ENCODE measurements at places on chromosomes 12 and 14.
A peak's percentile ranks its signal among the peaks of the same experiment; 100 is the strongest.

- peak; percentile 39 for DNase-seq
Observed at GRCh38 chr12:106954462-106955376, 988 bp upstream of the TMEM263 start.

- no peak for DNase-seq
Observed at GRCh38 chr14:65581378-65581777, 168.8 kb downstream of the FUT8 start.

DNA sequence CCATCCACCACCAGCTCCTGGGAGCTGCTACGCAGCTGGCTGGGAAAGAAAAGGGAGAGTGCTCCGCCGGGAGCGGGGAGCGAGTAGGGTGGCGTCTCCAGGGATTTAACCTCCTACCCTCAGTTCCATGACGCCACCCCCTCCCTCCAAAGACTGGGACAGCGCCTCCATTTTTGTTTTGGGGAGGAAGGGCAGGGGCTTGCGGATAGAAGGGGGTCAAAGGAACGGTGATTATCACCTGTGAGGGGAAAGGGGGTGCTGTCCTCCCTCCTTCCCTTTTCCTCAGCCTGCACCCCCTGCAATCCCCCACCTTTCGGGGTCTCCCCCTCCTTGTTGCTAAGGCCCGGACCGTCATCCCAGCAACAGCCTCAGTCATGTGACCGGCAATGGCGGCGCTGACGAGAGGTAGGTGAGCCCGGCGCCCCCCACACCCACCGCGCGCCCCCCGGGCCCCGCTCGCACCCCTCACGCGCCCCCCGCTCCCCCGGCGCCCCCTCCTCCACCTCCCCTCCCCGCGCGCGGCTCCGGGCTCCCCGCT lies at the start of gene DTX3:
Gene DTX3 (plus strand): TSS at position 371 of the 538 bp plus-strand sequence. CDS start 1,694 bp downstream, outside the sequence.
- peak; percentile 70 for DNase-seq

DNA sequence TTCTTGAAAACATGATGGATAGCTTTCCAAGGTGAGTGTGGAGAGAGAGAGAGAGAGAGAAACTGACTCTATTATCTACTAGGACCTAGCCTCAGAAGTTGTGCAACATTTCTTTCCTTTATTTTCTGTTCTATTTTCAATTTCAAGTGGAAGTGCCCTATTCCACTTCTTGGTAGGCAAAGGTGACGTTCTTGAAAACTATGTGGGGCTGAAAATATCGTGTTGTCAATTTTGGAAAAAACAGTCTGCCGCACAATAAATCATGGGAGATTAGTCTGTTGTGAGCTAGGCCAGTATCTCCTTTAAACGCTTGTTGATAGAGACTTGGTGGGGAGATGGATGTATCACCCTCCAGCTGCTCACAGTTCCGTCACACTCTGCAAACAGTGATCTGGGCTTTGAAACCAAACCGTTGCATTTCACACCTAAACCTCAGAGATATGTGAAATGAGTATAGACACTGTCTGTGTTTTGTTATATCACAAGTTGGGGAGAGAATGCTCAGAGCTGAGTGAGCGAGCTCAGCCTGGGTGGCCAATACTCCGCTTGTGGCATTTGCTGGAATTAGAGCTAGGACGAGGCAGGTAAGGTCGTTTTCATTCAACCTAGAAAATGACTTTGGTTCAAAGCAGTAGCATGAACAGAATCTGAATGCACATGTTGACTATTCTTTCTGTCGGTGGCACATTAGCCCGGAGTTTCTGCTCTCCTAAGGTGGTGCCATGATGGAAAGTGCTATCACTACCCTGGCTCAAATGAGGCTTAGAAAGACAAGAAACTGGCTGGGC lies 75.1 kb upstream of the ST8SIA1 start:
- DNase-seq: no peak

DNA sequence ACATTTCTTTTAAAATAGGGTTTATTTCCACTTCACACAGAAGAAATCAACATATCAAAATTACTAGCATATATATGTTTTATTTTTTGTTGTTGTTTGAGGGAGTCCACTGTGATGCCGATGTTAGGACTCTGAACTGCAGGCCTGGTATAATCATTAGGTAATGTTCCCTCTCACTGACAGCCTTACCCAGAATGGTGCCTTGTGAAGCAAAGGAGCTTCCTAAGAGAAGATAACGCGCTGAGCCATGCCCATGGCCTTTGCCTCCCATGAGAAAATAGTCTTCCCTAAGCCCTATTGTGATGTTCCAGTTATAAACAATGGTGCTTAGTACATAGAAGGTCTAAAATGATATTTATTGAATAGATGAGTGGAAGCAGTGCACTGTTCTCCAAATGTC lies 12.0 kb downstream of the GNG2 start:
- no peak for DNase-seq

- no peak for DNase-seq
Observed at GRCh38 chr14:56273155-56273554, 154.9 kb downstream of the PELI2 start.

GRCh38 chr14:104382361-104383087 lies 197.0 kb upstream of the C14orf180 start:
- no peak for DNase-seq

GRCh38 chr12:132218915-132219314 lies 74.7 kb downstream of the NOC4L start:
- no peak for DNase-seq

GRCh38 chr12:88522961-88523360 lies 57.3 kb downstream of the KITLG start:
- no peak for DNase-seq

- no peak for DNase-seq
Observed at GRCh38 chr12:54933376-54933775, 51.2 kb downstream of the TESPA1 start.

DNA sequence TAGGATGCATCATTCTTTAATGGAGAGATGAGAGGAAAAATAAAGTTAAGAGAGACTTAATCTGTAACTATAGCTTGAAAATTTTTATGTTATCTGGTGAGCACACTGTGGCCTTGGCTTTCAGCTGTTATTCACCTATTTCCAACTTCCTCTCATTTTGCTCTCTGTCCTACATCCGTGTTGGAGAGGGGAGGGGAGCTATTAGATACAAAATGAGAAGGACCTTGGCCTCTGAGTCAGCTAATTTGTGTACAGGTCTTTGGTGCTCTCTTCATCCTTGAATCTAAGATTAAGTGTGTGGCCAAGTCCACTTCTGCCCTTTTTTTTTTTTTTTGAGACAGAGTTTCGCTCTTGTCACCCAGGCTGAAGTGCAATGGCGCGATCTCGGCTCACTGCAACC lies 887 bp upstream of the APOBEC1 start:
- DNase-seq: no peak

- DNase-seq: no peak
Observed at GRCh38 chr14:103770500-103770899, 54.9 kb downstream of the ZFYVE21 start.

- DNase-seq: no peak
Observed at GRCh38 chr14:54653712-54654469, 87.0 kb downstream of the SAMD4A start.

DNA sequence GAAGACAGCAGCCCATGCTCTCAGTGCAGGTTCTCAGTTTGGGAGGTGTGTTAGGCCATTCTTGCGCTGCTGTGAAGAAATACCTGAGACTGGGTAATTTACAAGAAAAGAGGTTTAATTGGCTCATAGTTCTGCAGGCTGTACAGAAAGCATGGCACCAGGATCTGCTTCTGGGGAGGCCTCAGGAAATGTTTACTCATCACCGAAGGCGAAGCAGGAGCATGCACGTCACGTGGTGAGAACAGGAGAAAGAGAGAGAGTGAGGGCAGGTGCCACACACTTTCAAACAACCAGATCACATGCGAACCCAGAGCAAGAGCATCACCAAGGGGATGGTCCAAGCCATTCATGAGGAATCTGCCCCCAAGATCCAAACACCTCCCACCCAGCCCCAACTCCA lies 9.0 kb upstream of the LRP6 start:
- no peak for DNase-seq

DNA sequence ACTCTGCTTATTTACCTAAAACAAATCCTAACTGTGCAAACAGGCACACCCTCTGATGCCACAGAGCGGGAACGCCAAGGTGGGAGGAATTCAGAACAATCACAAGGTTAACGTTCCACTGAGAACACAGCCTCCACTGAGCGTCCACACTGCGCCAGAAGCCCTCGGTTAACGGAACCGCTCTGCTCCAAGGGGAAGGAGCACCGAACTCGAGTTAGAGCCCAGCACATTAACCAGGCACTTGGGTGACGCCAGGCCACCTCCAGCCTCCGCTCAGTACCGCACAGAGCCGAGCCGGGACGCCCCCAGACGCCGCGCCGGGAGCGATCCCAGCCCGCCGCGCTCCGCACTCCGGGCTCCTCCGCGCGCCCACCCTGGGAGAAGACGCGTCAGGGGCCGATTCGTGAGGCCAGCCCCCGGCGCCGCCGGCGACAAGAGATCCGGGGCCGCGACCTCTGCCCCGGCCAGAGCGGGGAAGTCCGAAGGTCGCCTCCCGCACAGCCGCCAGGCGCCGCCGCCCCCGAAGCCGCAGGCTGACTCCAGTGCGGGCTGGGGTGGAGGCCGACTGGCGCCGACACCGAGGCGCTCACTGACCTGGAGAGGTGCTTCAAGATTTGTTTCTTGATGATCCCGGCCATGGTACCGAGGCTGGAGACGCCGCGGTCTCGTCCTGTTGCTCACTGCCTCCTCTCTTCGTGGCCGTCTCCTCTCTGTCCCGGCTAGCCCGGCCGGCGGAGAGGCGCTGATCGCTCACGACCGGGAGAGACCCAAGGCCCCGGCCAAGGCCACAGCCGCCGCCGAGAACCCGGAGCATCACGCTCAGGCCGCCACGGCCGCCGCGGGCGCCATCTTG lies 450 bp downstream of the BLTP3B start:
- DNase-seq: peak; percentile 59

DNA sequence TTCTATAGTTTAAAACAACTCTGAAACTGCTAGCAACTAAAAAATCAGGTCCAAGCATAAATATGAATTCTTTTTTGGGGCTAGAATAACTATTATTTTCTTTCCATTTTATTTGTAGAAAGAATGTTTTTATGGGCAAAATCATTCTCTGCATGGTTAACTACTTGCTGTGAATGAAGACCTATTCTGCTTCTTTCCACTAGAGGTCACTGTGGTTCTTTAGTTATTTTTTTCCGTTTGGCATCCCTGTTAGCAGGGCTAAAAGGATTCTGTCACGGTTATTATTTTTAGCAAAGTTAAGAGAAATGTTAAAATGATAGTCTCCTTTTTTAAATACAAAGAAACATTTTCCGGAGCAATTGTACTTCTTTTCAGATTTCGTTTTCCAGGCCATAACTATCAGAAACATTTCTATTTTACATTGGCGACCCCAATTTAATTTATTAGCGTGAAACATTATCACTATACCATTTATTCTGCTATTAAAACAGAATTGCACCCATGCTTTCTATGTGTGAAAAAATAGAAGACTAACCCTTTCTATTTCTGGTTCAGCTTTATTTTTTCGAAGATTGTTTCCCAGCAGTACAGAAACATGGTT lies 404.8 kb downstream of the ATP23 start:
- DNase-seq: no peak

DNA sequence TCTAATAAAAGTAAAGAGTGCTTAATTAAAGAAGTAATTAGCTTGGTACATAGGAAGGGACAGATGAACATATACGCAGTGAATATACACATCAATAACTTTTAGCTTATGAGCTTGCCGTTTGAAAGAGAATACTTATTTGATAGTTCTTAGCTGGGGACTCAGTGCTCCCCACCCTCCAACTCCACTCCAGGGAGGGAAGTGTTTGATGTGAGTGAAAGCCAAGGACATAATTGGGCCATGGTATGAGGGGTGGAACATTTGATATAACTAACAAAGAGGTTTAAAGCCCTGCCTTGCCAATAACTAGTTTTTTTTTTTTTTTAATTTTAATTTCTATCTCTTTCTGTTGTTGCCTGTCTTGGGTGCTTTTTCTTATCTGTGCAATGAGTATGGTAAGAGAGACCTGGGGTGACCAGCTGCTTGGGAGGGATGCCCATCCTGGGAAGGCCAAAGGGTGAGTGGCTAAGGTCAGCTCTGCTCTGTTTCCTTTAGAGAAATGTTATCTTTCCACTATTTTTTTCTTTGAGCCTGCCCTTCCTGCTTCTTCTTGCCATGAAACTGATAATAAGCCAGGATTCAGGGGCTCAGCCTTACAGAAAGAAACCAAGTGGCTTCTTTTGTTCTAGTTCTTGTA lies 132.8 kb upstream of the CPSF6 start:
- no peak for DNase-seq

- DNase-seq: no peak
Observed at GRCh38 chr12:72270246-72270645, 1.9 kb upstream of the TRHDE start.

- DNase-seq: no peak
Observed at GRCh38 chr14:93734086-93734822, 54.0 kb downstream of the PRIMA1 start.

DNA sequence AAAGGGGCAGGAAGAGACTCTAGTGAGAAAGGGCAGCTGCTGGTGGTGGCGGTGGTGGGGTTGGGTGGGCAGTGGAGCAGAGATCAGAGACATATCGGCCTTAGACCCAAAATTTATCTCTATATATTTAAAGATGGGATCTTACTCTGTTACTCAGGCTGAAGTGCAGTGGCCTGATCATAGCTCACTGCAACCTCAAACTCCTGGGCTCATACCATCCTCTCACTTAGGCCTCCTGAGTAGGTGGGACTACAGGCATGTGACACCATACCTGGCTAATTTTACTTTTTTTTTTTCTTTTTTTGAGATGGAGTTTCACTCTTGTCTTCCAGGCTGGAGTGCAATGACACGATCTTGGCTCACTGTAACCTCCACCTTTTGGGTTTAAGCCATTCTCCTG lies 18.6 kb upstream of the ITGA5 start:
- DNase-seq: no peak

DNA sequence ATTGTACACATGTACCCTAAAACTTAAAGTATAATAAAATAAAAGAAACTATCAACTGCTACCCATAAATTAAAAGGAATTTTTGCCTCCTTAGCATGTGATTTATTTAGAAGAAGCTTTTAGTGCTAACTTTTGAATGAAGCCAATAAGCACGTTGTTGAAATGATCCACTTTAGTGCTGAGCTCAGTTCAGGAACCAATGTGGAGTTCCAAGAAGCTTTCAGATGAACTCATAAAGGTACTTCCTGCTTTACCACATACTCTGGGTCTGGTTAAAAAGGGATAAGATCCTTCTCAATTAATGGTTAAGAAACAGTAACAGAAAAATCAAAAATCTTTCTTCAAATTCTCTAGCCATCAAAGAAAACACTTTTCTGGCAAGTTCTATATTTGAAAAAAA lies 39.4 kb downstream of the TMTC1 start:
- DNase-seq: no peak

- DNase-seq: no peak
Observed at GRCh38 chr12:55244309-55244708, at the start of gene OR6C74. Gene OR6C74 (plus strand): TSS chr12:55244609. CDS start chr12:55247288, 2,679 bp downstream.

- DNase-seq: no peak
Observed at GRCh38 chr12:26630546-26631027, 202.4 kb downstream of the ITPR2 start.

DNA sequence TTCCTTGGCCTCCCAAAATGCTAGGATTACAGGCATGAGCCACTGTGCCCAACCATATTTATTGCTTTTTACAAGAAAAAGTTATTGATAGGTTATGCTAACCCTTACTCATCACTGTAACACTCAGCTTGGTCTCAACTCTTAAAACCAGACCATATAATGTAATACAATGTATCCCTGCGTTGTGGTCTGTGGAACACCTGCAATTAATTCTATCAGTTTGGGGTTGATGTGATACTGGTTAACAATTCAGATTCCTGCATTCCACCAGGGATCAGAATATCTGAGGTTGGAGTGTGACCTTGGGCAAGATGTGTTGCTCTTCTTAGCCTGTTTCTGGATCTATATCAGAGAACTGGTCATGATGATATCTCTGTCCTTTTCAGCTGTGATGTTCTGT lies 419.0 kb downstream of the RAD51B start:
- DNase-seq: no peak

- no peak for DNase-seq
Observed at GRCh38 chr12:93176610-93177126, 201.1 kb upstream of the NUDT4 start.
